T-cell (primary cell): ENCODE measurements at places on chromosomes 1 and 21.
A peak's percentile ranks its signal among the peaks of the same experiment; 100 is the strongest.

DNA sequence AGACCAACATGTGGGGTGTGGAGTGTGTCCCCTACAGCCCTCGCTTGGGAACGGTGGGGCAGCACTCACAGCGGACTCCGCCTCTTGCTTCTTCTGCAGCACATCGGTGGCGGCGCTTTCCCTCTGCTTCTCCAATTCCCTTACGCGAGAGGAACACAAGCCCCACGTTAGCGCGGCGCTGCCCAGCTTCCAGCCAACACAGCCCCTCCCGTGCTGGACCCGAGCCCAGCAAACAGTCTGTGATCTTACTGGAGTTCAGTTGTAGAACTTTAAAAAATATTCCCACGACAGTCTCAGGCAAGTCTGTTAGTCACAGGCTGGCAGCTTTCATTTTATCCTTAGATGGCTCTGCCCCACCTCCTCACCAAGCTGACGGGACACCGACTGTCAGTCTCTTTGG, 13.6 kb downstream of the THAP3 start:
- no peak for DNase-seq

DNA sequence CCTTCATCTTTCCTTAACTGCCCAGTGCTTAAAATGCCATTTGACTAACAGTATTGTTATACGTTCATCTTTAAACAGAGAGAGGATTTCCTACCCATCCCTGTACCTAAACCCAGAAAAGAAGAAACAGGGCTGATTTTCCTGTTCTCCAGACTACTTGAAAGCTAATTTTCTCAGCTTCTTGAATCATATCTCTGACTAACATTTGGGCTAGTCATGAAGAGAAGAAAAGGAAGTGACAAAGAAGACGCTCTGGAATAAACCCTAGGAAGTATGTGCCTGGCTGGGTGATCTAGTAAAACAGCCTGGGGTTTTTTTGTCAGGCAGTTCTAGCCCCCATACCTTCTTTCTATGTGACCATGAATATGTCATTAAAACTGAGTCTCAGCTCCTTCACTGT, 44.8 kb upstream of the SGIP1 start:
- no peak for DNase-seq

GRCh38 chr1:113811156-113811887, 954 bp downstream of the RSBN1 start:
- DNase-seq: no peak

- DNase-seq: no peak
Observed at GRCh38 chr1:204568576-204569315, 52.5 kb downstream of the MDM4 start.

- no peak for DNase-seq
Observed at GRCh38 chr1:59146056-59146455, 150.8 kb upstream of the FGGY start.

- DNase-seq: no peak
Observed at GRCh38 chr1:20978413-20978812, 191.3 kb upstream of the HP1BP3 start.

- no peak for DNase-seq
Observed at GRCh38 chr21:45018131-45019075, 56.0 kb upstream of the ADARB1 start.

GRCh38 chr1:17630048-17630830, 90.7 kb downstream of the ARHGEF10L start:
- no peak for DNase-seq

GRCh38 chr1:165900576-165901380, 73.4 kb downstream of the UCK2 start:
- DNase-seq: no peak

DNA sequence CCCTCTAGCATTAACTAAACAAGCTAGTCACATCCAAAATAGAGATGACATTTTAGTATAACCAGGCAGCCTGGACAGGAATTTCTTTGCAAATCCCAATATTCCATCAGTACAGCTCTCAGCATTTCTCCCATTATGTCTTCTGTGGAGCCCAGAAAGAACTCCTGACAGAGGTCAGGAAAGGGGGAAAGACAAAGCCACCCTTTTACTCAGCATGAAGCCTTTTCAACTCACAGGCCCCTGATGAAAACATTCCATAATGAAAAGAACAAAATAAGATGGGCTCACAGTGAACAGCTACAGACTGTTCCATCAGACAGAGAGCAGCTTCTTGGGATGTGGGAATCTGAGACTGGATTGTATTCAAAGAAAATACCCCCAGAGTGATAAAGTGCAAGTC, 80.6 kb downstream of the TEX35 start:
- DNase-seq: no peak

GRCh38 chr1:185376840-185377635, 60.0 kb upstream of the IVNS1ABP start:
- no peak for DNase-seq

GRCh38 chr1:152967201-152967600, 3.2 kb upstream of the SPRR4 start:
- no peak for DNase-seq

- DNase-seq: no peak
Observed at GRCh38 chr21:33987461-33987860, 71.9 kb upstream of the ATP5PO start.

GRCh38 chr1:156056326-156056849, 1.8 kb downstream of the LAMTOR2 start:
- DNase-seq: no peak

- DNase-seq: no peak
Observed at GRCh38 chr1:205581321-205581980, 50.4 kb downstream of the ELK4 start.

DNA sequence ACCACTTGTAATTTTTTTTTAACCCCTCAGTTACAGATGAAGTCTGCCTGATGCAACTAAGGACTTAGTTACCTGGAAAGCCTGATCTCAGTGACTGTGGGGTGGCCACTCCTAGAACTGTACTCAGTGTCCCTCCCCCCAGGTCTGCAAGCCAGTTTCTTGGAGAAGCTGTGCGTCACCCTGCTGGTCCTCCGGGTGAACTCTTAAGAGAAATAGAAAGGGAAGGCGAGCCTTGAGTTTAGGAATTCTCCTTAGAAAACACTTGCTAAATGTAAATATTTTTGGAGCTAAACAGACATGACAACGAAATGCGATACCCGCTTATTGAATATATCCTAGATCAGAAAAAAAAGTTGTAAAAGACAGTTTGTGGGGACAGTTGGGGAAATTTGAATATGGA, 730 bp downstream of the SLC16A4 start:
- no peak for DNase-seq

GRCh38 chr1:43563876-43564539, 33.3 kb downstream of the PTPRF start:
- no peak for DNase-seq

DNA sequence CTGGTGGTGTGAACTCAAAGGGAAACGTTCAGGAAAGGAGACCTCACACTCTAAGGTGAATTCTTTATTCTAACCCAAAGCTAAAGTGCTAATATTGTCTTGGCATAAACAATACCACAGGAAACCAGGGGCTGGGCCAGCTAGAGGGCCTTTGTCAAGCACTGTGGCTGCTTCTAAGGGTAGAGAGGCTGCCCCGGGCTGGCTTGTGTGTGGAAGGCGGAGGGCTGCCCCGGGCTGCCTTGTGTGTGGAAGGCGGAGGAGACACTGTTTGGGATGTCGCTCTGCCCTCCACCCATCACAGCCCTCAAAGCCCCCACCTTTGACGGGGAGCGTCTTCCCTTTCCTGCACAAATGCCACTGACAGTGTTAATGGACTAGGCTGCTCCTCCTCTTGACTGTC, 216.8 kb downstream of the TOMM20 start:
- peak; percentile 14 for DNase-seq

DNA sequence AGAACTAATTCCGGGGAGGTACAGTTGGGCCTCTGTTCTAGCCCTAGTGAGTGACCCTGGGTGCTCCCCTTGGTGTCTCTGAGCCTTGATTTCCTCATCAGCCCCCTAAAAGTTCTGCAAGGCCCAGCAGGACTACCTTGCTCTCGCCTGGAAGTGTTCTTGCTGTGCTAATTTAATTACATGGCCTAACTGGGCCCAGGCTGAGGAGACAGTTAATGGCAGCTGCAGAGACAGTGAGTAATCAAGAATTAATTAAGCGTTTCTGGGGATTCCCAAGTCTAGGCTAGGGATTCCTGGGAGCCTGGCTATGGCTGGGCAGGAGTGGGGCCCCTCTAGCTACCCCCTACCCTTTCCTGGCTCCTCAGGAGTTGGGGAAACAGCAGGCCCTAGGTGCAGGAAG, 24.7 kb upstream of the DMBX1 start:
- no peak for DNase-seq

DNA sequence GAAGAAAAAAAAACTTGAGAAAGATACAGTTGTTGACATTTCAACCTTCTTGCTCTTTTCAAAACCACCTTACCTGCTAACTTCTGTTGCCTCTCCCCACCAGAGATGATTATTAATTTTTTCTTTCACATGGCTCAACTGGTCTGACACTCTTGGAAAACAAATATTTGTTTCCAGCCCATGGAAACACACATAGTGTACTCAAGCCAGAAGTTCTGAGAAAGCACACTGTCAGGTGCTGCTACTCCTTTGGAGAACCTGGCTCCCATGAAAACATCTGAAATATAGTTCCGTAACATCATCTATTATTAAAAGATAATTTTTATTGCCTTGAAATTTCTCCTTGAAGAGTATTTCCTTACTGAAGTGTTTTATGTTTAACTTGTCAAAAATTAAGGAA, 145.0 kb upstream of the C1orf105 start:
- DNase-seq: no peak

DNA sequence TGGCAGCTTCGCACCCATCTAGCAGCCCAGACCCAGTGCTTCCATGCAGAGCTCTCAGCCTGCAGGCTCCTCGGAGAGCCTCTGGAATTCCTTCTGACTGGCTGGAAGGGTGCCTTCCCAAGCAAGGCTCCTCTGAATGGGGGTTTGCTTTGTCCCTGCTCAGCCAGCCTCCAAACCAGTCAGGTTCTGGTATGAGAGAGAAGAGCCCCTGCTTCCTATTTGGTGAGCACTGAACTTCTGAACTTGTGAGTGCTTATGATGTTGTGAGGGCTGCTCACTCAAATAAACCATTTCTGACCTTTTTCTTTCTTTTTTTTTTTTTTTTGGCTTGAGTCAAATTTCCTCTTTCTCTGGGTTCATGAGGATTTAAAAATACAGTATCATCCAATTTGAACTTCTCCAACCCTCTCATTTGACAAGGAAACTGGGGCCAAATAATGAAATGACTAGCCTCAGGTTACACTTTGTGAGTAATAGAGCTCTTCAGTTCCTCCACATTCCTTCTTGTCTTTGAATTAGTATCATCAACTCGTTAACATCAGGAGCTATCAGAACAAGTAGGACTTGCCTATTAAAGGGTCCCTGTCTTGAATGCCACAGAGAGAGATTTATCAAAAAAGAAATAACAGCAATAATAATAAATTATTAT, 39.6 kb downstream of the GFI1 start:
- no peak for DNase-seq

GRCh38 chr1:217539510-217539909, 91.4 kb downstream of the GPATCH2 start:
- no peak for DNase-seq

GRCh38 chr1:156572663-156573018, 276 bp upstream of the IQGAP3 start:
- no peak for DNase-seq

DNA sequence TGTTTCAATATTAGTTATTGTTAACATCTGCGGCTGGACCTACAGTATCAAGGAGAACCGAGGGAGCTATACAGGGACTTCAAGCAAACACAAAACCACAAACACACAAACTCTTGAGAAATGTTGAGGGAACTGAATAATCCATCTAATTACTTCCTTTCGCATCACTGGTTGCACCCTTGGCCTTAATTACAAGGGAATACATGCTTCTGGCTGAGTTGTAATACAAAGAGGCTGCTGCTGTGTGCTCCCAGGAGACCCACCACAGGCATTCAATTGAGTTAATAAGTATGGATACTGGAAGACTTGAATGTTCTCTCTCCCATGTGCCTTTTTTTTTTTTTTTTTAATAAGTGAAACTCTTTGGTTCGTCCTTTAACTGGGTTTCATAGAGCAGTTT, 16.8 kb upstream of the SMYD2 start:
- no peak for DNase-seq

GRCh38 chr1:214966346-214966745, 116.2 kb upstream of the KCNK2 start:
- no peak for DNase-seq
